Stimulated activated CD8-positive, alpha-beta memory T cell treated with anti-CD3 and anti-CD28 coated beads, Interleukin-12 subunit alpha, Interleukin-12 subunit beta, amount 100 ng/mL, for 1 hour (primary cell): ENCODE measurements at places on chromosomes 11 and 22.

DNA sequence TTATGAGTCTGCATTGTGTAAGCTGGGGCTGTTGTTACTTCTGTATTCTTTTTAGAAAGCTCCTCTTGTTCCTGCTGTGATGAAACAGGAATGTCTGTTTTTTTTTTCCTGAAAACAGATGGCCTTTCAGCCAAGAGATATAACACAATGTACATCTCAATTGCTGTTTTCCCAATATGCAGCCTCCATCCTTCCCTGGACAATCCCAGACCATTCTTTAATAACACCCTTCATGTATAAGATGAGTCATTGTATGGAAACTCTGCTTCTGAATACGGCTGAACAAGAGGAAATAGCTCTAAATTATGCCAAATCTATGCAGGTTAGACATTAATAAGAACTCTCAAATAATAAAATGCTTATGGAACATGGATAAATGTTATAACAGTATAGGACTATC, 60.2 kb upstream of the LRRC4C start:
- DNase-seq: no peak

DNA sequence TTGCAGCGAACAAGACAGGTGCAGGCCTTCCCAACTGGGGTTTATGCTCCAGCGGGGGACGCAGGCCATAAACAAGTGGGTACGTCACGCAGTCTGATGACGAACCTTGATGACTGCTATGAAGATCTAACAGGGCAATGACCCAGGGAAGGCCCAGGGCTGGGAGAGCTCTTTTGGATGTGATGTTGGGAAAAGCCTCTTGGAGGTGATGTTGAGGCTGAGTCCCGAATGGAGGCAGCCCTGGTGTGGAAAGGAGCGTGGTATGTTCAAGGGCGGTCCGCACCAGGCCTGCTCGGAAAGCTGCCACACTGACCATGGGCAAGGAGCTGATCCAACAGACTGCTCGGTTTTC, 5.8 kb downstream of the FADS2 start:
- DNase-seq: no peak

GRCh38 chr22:44394246-44395117, 81.7 kb upstream of the SHISAL1 start:
- DNase-seq: no peak

- DNase-seq: no peak
These were observed 4.2 kb downstream of the FAR1 start for GRCh38 chr11:13672576-13673210.

GRCh38 chr11:12046636-12047236, 38.3 kb upstream of the DKK3 start:
- DNase-seq: no peak

DNA sequence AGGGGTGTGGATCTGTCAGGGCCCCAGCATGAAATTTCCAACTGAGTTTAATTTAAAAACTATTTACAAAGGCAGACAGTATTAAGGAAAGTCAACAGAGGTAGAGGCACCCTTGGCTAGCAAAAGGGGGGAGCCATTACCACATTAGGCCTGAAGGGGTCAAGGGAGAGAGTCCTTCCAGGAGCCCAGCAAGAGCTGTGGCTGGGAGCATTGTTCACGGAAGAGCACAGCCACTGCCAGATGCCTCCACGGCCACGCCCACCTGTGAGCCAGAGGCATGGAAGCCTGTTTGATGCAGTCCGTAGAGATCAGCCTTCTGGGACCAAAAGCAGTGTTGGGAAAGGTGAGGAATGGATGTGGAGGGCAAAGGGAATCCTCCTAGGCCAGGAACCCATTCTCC, 102.6 kb downstream of the GALNT18 start:
- no peak for DNase-seq

- no peak for DNase-seq
These were observed 548.2 kb downstream of the TBC1D22A start for GRCh38 chr22:47310601-47311000.

- no peak for DNase-seq
These were observed 3.1 kb downstream of the CCDC88B start for GRCh38 chr11:64342869-64343745.

- DNase-seq: no peak
These were observed 30.5 kb downstream of the LRRC10B start for GRCh38 chr11:61539006-61539405.

DNA sequence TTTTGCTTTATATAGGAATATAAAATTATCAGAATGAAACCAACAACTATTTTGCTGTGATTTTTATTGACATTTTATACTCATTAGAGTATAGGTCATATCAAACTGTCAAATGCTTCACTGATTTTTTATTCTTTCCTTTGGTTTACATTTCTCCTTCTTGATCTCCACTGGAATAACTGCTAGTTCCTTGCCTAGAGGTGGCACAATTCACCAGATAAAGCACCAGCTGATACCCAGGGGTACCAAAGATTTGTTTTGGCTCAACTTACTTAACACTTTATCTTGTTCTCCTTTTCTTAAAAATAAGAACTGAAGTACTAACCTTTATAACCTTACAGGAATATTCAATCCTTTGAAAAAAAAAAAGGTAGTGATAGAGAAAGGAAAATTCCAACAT, 725.1 kb upstream of the CHORDC1 start:
- no peak for DNase-seq

DNA sequence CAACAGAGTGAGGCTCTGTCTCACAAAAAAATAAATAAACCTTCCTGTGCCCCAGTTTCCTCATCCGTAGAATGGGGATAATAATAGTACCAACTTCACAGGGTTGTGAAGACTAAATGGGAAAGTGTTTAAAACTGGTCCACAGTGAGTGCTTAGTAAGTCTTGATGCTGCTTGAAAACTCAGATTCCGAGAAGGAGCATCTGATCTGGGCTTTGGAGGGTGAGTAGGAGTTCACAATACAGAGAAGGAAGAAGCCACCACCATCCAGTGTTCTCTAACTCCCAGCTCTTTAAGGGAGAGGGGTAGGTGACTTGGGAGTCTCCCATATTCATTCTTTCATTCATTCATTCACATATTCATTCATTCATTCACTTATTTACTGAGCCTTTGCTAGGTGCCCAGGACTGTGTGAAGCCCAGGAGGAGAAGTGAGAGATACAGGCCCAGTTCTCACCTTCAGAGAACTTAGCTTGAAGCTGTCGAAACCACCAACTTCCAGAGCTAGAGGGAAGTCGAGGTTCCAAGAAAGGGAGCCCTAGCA, 17.7 kb downstream of the CYTH4 start:
- no peak for DNase-seq
